ENCODE measurements at places on chromosomes 6 and 20.

GRCh38 chr20:52379723-52380336 lies 188.3 kb upstream of the ZFP64 start:
- no peak for DNase-seq

DNA sequence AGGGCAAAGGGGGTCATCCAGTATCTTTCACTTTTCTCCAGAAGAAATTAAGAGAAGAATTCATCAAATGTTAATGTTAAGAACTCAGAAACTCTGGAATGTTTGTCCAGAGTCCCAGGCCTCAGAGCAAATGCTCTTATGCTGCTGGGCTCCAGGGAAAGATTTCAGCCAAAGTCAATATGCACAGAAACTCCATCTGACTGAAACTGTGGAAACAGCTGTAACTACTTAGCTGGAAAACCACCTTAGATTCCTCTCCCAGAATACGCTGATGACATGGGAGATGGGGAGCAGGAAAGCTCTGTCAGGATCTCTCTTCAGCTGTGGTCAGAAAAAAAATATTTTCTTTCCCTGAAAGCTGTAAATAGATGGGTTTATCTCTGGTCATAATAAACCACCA lies 559.6 kb downstream of the RFPL4B start:
- no peak for DNase-seq

DNA sequence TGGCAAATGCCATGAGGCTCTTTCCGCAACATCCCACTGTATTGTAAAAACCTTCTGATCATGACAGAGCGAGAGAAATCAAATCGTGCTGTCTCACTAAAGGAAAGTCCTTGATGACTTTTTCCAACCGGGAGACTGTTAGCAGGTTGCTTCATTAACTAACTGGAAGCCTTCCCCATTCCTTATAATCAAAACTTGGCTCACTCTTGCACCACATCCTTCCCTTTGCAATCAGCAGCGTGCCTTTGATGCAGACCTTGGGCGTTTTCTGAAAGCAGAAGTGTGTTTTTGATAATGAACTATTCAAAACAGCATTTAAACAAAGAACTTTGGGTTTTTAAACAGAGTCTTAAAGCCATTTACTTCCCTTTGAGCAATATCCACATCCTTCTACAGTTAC lies 96.2 kb upstream of the CNR1 start:
- DNase-seq = no peak

GRCh38 chr6:89494131-89494793 lies 61.3 kb downstream of the ANKRD6 start:
- no peak for DNase-seq

- DNase-seq = no peak
Measured at GRCh38 chr6:35544769-35545361, 32.2 kb upstream of the TULP1 start.

DNA sequence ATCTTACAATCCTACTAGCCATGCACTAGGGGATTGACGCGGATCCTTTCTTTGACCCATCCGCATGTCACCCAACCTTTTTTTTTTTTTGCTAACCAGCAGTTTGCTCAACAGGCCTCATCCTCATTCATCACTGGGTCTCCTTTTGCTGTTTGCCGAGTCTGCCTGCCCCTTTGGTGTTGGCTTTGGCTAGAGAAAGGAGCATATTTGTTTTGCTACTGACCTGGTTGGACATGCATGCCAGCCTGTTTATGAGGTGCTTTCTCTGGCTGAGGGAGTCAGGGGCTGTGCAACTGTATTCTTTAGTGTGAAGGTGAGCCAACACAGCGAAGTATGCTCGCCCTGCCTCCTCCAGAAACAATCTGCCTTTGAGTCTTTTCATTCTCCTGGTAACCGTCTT lies 40.2 kb downstream of the E2F3 start:
- DNase-seq = no peak

GRCh38 chr6:157209865-157210530 lies 113.3 kb downstream of the TMEM242 start:
- no peak for DNase-seq

- DNase-seq = no peak
Measured at GRCh38 chr6:117676577-117677218, 1.4 kb downstream of the NUS1 start.

GRCh38 chr6:163122365-163122764 lies 292.2 kb upstream of the QKI start:
- DNase-seq = no peak

- DNase-seq = no peak
Measured at GRCh38 chr6:39303425-39304153, 10.6 kb downstream of the KCNK17 start.

GRCh38 chr20:6053776-6054688 lies at the start of gene LRRN4:
LRRN4 (minus strand) TSS chr20:6054060; CDS start chr20:6052799, 1,261 bp downstream.
- peak; percentile 87 for DNase-seq

Data from NCI-H524 (cell line).